ENCODE measurements at places on chromosomes 7 and 10.

DNA sequence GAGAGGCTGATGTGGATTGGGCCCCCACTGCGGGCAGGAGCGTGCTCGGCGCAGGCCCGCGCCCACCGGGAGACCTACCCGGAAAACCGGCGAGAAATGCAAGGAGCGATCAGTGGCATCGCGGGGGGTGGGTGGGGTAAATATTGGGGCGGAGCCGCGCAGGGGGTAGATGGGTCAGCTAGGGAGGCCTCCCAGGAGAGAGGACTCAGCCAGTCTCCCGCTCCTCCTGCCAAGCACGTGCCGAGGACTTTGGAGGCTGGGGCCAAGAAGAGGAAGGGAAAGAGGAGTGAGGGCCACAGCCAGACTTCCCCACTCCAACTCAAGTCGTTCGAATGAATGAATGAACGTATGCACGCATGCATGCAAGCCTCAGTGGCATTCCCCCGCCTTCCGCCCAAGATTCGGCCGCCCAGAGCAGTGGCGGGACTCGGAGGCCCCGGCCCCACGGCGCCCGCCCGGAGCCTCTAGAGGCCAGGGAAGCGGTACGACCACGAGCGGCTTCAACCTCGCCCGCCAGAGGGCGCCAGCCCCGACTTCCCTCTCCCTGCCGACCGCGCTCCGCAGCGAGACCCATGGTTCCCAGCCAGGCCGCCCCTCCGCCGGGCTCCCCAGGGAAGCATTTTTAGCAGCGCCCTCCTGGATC lies 3.6 kb downstream of the NPM3 start:
- DNase-seq, result peak; percentile 70

DNA sequence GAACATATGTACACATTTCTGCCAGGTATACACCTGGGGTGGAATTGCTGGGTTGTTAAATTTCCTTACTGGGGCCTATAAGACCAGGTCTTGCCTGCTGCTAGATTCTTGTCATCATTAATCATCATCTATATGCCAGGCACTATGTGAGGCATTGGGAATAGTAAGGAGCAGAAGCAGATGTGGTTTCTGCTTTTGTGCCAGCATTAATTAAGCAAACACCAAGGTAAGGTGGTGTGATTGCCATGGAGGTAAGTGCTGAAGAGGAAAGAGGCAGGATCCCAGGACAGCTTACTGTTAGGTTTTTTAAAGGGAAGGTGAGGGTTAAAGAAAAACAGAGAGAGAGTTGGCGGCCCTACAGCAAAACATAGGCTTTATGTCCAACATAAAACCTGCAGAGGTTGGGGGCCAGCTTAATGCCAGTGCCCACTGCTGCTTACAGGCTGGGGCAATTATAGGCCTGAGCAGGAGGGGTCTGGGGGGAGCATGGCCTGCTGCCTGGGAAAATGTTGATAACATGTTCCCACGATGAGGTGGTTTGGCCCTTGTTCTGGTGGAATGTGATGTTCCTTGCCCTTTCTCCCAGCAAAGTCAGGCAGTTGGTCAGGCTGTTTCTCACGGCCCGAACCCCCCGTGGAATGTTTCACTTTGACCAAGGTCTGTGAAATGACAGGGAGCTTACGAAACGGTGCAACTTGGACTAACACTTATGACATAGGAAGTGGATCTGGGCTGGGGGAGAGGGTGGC lies 93.9 kb downstream of the RBM20 start:
- DNase-seq, result no peak

DNA sequence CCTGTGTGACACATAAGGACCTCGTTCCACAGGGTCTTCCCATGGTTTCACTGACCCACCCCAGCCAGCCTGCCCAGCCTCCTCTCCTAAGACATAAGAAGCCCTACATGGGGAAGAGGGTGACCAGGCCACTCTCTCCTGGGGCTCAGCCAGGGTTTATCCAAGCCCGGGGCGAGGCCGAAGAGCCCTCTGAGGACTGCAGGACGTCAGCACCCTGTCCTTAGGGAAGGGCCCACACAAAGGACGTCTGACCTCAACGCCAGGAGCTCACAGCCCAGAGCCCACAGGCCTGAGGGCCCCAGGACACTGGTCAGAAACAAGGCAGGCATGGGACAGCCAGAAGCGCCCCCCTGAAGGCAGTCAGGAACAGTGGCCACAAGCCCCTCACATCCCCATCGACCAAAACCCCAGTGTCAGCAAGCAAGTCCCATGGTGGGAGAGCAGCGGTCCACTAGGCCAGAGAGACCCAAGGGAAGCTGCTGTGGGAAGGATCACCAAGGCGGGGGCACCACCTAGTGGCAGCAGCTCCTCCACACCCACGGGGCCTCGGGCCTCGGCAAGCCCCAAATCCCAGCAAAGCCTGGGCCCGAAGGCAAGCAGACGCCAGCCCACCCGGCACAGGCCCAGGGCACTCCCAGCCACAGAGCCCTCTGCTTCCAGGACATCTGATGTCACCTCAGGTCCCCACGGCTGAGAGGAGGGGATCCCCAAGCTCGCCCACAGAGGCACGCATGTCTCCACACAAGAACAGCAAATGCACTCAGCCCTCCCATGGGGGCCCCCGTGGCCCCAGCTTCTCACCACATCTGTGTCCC lies 23.4 kb downstream of the MAD1L1 start:
- DNase-seq, result peak; percentile 9

GRCh38 chr7:116041615-116042014 lies 11.1 kb upstream of the TFEC start:
- DNase-seq, result no peak

- DNase-seq, result no peak
These were observed 4.4 kb downstream of the WDR91 start for GRCh38 chr7:135206941-135207391.

DNA sequence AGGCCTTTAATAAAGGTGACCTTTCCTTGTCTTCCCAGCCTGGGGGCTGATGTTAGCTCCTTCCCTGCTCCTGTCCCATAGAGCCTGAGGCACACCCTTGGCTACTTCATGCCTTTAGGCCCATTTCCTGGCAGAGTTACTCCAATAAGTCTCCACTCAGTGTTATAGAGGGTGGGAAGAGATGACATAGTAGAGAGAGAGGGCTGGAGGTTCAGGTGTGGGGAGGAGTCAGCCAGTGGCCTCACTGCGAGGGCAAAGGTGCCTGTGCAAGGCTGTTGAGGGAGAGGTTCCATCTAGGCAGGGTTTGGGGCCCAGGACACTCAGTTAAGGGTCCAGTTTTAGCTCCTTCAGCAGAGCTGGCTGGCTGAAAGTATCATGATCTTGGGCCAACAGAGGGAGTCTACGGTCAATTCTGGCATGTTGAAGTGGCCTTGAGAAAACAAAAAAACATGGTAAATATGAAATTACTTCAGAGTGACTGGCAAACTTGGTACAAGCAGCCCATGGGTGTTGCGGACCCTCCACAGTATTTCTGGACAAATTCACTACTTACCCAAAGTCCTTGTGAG lies 67.9 kb downstream of the ZNF783 start:
- DNase-seq, result no peak

- DNase-seq, result no peak
These were observed 74.5 kb upstream of the OIT3 start for GRCh38 chr10:72819053-72819452.

DNA sequence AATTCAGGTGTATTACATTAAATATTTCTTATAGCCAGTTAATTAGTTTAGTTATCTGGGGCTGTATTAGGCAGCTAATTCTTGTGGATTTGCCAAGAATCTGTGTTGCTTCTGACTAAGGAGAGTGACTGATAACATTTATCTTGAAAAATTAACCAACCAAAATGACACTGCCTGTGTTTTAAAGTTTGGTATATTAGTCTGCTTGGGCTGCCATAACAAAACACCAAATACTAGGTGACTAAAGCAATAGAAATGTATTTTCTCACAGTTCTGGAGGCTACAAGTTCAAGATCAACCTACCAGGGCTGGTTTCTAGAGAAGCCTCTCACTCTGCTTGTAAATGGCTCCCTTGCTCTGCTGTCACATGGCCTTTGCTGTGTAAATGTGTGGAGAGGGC lies 12.9 kb downstream of the EXOC4 start:
- no peak for DNase-seq

GRCh38 chr10:119331061-119331460 lies 123.7 kb downstream of the GRK5 start:
- no peak for DNase-seq

DNA sequence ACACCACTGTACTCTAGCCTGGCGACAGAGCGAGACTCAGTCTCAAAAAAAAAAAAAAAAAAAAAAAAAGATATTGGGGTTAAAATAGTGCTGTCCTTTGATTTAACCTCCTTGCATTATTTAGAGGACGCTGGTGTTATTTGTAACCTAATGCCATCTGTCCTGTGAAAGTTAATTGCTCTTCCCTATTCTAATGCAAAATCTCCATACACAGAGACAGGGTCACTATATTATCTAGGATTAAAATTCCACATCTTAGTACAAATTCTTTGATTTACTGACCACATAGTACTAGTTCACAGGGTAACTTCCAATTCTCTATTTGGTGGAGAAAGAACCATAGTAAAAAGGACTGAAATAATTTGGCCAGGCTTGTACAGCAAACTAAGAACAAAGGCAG lies 184.2 kb upstream of the STEAP4 start:
- no peak for DNase-seq

DNA sequence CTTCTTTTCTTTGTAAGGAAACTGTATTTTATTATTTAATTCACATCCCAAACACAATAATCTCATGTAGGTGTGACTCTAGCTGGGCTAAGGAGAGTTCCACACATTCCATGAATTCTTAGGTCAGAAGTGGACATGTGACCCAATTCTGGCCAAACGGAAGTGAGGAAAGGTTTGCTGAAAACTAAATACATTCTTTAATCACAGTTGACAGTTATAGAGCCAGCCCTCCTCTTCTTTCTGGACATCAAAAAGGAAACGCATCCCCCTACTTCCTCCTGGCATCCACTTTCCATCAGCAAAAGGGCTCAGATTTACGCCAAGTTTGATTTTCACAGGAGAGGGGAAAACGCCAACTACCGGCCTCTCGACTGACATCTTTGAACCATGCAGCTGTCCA lies 774.4 kb upstream of the POM121L12 start:
- no peak for DNase-seq

GRCh38 chr7:45182856-45183710 lies 25.5 kb downstream of the RAMP3 start:
- DNase-seq, result no peak

GRCh38 chr10:120426306-120426705 lies 30.7 kb upstream of the PLPP4 start:
- no peak for DNase-seq

DNA sequence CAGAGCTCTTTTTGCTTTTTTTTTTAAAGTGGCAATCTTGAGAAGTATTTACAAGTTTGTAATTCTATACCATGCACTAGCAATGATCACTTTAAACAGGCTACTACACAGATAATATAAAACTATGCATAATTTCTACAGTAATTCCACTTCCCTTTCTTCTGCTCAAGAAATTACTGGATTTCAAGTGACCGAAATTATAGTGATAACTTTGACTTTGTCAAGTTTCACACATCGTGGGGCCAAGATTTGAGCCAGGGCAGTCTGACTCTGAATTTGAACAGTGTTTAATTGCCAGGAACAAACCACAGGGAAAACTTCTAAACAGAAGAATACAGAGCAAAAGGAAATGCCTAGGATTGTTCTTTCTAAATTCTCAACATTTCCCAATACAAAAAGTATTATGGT lies 288.3 kb upstream of the MKLN1 start:
- DNase-seq, result no peak

GRCh38 chr10:98262571-98262970 lies 5.4 kb downstream of the LOXL4 start:
- no peak for DNase-seq

GRCh38 chr7:98760201-98760651 lies 109.6 kb downstream of the TMEM130 start:
- no peak for DNase-seq

DNA sequence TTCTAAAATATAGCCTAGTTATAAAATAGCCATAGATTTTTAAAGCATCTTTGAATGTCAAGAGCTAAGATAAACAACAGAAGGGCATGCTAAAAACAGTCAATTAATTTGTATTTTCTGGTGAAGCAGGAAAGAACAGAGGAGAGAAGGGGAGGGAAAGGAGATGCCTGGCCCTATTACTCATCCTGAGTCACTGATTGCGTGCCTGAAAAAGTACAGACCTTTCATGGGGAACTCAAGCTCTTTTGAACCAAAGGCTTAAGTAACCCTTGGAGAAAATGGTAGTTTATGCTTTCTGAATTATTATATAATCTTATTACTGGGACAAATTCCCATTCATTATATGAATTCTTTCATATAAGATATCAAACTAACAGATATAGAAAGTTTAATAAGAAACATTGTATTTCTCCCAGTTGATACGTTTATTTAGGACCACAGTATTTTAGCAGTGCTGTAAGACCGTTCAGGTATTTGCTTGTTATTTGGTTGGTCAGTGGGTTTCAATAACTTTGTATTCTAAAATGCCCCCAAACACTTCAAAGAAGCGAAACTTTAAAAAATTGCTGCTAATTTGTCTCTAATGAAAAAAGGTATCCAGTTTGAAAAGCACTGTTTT lies 151.3 kb downstream of the HGF start:
- DNase-seq, result no peak

DNA sequence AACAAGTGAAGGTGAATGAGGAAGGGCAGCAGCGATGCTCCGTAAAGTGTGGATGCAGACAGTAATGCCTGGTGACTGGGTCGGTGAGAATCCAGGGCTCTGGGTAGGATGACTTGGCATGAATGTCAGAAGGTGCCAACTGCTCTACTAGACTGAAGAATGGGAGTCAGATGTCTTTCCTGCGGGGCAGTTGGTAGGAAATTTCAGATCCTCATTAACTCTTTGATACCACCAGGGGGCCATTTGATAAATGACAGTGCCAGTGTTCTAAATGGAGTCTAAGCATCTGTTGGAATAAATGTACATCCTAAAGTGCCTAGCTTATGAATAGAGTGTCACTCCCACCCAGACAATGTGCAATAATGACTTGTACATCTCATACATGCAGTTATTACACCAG lies 462.0 kb downstream of the GRM8 start:
- no peak for DNase-seq

DNA sequence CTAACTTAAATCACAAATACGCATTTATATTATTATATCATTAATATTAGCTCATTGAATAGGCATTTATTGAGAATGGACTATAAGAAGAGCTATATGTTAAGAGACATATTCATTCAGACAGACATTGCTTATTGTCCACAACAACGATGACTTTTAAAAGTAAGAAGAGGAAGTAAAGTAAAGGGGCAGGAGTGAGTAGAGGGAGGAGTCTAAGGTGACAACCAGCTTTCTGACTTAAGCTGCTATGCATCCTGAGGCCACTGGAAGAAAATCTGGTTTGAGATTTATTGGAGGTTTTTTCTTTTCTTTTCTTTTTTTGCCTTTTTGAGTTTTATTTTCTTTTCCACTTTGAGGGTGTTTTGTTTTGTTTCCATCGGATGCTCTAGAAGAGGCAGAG lies 723.5 kb downstream of the GRM8 start:
- no peak for DNase-seq

DNA sequence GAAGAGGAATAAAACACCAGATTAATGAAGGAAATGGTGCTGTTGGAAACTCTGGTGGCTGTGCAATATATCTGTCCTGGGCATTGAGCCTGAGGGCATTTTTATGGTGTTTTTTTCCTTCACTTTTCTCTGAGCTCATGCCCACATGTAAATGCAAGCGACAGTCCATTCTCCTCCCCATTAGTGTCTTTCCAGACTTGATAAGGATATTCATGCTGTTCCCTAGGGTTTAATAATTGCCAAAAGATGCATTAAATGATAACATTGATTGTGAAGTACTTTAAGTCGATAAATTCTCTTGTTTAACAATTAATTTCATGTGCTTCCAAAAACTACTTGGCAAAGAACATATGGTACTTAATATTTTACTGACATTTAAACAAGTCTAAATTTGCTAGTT lies 384.7 kb downstream of the MDFIC start:
- no peak for DNase-seq

Measured in stimulated activated CD8-positive, alpha-beta memory T cell treated with anti-CD3 and anti-CD28 coated beads, Interleukin-15, amount 100 ng/mL, for 48 hours (primary cell).